ENCODE measurements at places on chromosomes 3 and 15. TPM values are rescaled to one million over a fixed set of nuclear protein-coding genes. Genes with fewer than 3 reads are reported as not detected.
A peak's percentile ranks its signal among the peaks of the same experiment; 100 is the strongest.

The ITIH1 gene
- not detected for total RNA-seq

The TMEM212 gene
- total RNA-seq = not detected

- DNase-seq = no peak
These were observed 299.8 kb downstream of the CNTN3 start for GRCh38 chr3:74314696-74315095.

The CISH gene
- not detected for total RNA-seq

DNA sequence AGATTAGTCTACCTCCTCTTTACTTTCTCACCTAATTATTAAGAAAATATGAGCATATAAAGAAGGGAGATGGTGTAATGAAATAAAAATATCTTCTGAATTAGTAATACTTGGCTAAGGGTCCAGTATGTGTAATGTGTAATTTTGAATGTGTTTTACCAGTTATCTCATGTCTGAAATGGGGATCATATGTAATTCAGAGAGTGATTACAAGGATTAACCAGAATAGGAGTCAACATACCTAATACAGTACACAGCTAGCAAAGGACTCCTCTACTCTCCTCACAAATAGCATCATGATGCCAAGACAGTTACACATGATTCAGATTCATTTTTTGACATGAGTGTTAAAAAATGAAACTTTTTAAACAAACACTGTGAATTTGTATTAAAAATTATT is 570.4 kb downstream of the SI start:
- no peak for DNase-seq

DNA sequence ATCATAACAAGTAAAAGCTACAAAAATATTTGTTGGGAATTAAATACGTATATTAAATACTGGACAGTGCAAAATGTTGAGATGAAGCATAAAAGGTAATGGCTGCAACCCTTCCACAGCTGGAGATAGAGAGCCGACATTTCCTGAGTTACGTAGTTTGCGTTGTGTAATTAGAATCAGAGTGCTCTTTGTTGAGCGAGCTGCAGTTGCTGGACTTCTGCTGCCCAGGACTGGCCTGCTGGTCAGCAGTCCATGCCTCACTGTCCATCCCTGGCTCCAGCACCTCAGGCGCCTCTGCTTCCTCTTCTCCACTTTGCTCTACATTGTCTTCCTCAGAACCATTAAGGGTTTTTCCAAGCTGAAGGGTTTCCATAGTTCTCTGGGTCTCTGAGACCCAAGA is 28.4 kb upstream of the SHC4 start:
- DNase-seq = no peak

DNA sequence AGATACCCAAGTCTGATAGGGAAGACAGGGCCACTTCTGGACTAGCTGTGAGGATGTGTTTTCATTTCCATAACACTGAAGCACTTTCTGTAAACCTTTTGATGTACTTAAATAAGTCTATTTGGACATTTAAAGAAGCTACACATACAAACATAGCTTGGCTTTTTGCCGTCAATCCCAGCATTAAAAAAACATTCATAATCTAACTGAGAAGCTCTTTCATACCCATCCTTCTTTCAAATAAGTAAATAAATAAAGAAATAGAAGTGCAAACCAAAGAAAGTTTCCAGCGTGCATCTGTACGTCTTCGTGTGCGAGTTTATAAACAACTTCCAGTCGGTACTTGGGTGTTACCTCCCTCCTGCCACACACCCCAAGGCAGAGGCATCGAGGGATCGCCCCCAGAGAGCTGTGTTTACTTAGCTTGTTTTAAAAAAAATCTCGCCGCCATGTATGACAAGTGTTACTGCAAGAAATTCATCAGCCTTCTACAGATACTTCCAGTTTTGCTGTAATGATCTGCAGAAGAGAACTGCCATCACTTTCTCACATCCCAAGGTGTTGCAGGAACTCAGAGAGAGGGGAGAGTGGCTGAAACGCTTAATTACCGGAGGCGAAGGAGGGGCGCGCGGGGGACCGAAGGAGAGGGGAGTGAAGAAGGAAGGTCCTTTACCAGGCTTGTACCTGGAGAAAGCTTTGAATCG is 9.0 kb upstream of the MEIS2 start:
- no peak for DNase-seq

The AADACL2 gene
- not detected for total RNA-seq

The ROBO1 gene
- total RNA-seq = 19.5 TPM

DNA sequence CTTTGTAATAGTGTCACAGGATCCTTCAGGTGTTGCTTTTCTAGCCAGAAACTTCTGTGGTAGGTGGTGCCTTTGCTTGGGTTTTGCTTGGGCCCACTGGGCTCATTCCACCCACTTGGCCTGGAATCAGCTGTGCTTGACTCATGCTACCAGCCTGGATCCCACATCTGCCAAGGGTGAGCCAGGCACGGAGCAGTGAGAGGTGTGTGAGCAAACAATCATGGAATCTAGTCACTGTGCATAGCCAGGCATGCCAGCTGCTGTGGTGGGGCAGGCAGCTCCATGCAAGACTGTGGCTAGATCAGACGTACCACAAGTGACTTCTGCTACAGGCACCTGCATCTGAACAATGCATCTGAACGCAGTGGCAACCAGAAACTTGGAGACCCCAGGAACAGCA is 275.9 kb downstream of the UBE2E2 start:
- no peak for DNase-seq

DNA sequence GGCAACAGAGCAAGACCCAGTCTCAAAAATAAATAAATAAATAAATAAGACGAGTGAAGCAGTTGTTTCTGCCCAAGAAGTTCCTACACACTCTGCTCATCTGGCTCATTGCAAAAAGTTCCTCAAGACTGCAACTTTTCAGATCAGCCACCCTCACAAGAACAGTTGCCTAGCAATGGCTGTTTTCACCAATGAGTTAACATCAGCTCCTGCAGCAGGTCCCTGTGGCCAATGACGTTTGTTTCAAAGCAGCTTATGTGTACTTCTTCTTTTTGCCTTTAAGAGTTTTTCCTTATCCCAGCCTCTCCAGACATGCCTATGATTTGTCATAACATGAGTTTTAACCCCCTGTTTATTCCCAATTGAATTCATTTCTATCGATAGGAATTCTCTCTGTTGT is 118.4 kb upstream of the SPRED1 start:
- no peak for DNase-seq

DNA sequence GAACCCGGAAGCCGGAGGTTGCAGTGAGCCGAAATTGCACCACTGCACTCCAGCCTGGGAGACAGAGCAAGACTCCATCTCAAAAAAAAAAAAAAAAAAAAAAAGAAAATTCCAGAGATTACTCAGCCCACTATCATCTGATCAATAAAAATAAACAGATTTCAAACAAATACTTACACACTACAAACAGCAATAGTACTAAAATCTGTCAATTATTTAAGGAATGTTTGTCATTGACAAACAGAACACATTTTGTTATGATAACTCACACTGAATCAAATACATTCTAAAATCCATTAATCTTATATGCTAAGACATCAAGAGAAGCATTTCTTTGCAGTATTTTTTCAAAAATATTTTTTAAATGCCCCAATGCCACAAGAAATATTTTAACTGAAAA is 7.6 kb downstream of the MYO9A start:
- DNase-seq = no peak

The ISLR2 gene
- not detected for total RNA-seq

- no peak for DNase-seq
These were observed 5.3 kb downstream of the TNFSF10 start for GRCh38 chr3:172517859-172518466.

- DNase-seq = no peak
These were observed 9.9 kb upstream of the ETFA start for GRCh38 chr15:76321171-76321570.

DNA sequence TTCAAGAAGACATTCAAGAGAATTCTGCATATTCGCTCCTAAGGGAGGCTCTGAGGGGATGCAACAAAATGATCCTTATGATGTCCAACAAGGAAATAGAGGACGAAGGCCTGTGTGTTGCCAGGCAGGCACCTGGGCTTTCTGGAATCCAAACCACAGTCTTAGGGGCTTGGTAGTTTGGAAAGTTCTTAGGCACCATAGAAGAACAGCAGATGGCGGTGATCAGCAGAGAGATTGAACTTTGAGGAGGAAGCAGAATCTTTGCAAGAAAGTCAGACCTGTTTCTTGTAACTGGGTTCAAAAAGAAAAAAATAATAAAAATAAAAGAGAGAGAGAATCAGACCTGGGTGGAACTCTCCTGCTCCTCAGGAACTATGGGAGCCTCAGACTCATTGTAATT is 11.7 kb upstream of the ATG7 start:
- DNase-seq = no peak

The EPHB3 gene
- 1.4 TPM for total RNA-seq

- no peak for DNase-seq
These were observed 459.5 kb downstream of the DIPK2A start for GRCh38 chr3:144431134-144431533.

GRCh38 chr3:36362973-36363372 is 17.3 kb upstream of the STAC start:
- peak; percentile 61 for DNase-seq

Measured in Daoy (cell line).